ENCODE measurements at places on chromosomes 6 and 20.

DNA sequence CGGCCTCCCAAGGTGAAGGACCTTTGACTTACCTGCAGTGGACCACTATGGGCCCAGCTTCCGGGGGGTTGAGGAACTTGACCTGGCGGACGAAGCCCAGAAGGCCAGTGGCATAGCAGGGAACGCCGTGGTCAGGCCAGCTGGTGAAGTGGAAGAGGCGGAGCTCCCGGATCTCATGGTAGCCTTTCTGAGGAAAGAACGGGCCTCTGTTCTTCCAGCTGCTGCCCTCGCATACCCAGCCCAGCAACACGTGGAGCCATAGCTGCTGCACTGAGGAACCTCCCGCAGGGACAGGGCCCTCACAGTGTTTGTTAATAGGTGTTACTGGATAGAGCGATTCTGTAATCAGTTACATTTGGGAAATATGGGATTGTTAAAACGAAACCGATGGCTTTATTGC, 492.1 kb upstream of the CHD6 start:
- no peak for DNase-seq

DNA sequence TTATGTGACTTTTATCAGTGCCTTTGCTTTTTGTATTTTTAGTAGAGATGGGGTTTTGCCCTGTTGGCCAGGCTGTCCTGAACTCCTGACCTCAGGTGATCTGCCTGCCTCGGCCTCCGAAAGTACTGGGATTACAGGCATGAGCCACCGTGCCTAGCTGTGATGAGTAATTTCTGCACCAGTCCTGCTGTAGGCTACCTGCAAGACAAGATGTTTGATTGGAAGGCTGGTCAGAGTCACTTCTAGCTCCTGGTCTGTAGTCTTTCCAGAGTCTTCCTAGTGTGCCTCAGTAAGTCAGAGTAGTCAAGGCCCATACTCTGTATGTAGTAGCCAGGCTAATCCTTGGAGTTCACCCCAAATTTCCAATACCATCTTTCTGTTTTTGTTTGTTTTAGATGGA, 8.9 kb downstream of the TIAM2 start:
- no peak for DNase-seq

DNA sequence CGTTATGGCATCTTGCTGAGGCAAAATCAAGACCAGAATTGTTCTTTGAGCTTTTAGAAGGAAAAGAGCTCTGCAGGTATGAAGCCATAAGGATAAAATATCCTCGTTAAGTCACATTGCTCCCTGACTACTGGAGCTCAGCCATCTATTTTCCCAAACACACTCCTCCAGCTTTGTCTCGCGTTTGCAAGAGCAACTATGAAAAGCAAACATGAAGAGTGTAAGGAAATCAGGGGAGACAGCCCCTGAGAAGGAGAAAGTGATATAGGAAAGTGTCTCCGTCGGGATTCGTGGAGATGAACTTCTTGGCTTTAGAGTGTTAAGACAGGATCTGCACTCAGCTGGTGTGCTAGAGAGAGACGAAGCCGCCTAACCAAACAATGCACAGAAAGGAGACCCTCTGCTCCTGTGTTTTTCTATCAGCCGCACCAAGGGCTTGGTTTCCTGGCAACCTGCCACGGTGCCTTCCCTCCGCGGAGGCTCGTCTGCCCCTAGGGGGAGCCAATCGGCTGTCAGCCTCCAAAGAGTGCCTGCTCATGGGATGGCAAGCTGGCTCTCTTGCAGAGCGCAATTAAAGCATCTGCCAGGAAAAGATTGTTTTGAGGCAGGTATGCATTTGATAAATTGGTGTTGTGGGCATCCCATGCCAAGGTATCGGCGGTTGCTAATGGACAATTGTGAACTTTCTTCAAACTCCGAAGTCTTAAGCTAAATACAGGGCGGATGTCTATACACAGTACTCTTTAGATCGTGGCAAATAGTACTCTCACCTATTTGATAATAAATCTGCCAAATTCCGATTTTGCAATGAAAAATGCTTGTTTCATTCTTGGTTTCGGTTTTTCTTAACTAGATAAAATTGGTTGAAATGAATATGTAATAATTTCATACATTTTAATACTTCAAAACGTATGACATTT, 603.2 kb downstream of the RNF144B start:
- DNase-seq, result no peak

DNA sequence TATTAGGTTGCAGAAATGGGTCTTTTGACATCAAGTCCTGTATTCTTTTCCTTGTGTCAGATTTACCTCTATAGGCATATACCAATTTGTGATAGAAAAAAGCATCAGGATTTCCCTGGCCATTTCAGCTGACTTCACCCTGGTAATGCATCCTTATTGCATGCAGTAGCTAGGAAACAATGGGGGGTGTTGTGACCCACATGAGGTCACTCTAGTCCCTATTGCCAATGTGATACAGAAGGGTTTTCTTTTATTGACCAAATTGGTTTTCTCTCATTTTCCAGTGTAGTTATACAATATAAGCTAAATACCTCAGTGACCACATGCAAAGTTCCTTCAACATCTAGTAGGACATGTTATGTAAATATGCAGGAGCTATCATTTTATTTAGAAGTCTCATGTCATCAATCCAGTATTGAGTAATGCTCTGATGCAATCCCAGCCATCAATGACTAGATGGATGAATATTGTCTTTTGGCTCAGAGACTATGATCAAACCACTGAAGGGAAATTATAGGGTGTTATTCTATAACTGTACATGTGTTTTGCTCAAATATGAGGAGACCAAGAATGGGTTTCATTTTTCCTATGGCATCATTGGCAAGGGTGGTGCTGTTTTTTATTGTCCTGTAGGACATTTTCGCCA, 177.7 kb downstream of the KLHL32 start:
- no peak for DNase-seq

GRCh38 chr6:14537030-14537429, 419.5 kb downstream of the CD83 start:
- no peak for DNase-seq

- no peak for DNase-seq
Observed at GRCh38 chr20:59955131-59955796, 3.0 kb upstream of the CDH26 start.

GRCh38 chr6:64266351-64266821, 630.8 kb downstream of the PHF3 start:
- no peak for DNase-seq

- DNase-seq, result no peak
Observed at GRCh38 chr6:13159300-13159699, 169.0 kb downstream of the TBC1D7 start.

DNA sequence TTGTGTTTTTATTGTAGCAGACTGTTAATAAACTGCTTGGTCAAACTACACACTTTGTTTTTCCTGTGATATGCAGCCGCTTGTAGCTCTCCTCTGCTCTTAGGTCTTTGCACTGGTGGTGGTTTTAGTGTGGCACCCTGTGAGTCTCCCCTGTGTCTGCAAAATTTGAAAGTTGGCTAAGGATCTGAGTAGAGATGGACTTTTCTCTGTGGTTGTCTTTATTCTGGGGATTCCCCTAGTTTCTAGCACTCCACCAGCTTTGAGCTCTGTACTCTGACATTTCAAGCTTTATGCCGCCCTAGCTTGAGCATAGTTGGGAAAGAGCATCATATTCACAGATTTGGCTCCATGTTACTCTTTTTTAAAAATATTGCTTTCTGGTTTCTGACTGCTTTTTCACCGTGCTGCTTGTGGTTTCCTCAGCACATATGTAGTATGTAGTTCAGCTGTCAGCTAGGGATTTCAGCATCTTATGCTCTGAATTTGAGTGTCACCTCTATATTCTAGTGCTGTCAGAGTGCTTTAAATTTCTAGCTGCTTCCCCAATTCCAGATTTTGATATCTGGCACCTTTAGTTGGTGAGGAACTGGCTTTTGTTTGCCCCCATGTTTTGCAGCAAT, 25.4 kb downstream of the CDYL start:
- no peak for DNase-seq
